ENCODE measurements at places on chromosomes 16 and 17.

DNA sequence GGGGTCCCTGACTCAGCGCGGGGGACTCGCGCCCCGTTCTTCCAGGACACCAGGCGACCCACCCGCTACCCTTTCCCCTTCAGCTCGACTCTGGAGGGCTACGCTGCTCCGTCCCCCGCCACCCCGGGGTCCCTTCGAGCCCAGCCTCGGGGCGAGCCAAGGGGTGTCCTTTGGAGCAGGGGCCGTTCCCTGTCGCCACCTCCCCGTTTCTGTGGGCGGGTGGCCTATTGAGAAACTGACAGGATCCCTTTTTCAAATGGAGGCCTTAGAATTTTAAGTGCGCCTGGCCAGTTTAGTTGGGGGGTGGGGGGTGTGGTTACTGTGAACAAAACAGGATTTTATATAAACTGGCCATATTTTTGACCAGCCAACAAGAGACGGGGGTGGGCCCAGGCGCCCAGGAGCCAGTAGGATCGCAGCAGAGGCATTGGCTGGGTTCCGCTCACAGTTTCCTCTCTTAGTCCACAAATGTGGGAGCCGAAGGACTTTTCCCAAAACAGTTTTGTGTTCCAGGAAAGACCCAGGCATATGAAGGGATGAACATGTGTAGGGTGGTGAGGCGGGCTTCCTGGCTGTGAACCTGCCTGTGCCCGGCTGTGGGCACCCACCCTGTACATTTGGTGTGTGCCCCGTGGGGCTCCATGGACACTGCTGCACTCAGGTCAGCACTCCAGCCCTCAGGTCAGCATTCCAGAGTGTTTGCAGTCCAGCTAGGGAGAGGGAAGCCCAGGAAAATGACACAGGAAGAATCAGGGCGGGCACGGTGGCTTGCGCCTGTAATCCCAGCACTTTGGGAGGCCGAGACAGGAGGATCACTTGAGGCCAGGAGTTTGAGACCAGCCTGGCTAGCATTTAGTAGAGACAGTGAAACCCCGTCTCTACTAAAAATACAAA lies 722 bp upstream of the TIMP2 start:
- no peak for DNase-seq

GRCh38 chr16:67967183-67967957 lies 1.1 kb downstream of the SLC12A4 start:
- no peak for DNase-seq

- no peak for DNase-seq
These were observed 24.2 kb downstream of the DNAH9 start for GRCh38 chr17:11622492-11622891.

DNA sequence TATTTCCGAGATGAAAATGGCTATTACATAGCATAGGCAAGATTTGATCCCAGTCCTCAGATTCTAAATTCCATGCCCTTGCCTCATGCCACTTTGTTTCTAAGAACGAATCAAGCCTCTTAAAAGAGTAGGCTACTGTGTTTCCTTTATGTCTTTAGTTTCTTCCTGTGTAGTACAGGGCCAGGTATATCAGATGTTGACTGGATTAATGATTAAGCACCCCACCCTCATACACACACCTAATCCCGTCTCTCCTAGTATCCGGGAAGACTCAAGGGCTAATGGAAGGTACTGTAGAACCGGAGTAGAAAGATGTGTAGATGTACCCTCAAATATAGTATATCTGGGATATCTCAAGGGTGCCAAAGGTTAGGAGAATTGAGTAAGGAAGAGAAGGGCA lies 6.7 kb downstream of the TOM1L1 start:
- no peak for DNase-seq

- no peak for DNase-seq
These were observed 1.0 kb upstream of the ENDOV start for GRCh38 chr17:80413771-80414507.

- no peak for DNase-seq
These were observed 17.4 kb upstream of the PHOSPHO1 start for GRCh38 chr17:49247944-49248343.

GRCh38 chr17:55451758-55452138 lies 30.1 kb upstream of the MMD start:
- no peak for DNase-seq

- DNase-seq, result no peak
These were observed 81.2 kb downstream of the CYB561 start for GRCh38 chr17:63364944-63365343.

DNA sequence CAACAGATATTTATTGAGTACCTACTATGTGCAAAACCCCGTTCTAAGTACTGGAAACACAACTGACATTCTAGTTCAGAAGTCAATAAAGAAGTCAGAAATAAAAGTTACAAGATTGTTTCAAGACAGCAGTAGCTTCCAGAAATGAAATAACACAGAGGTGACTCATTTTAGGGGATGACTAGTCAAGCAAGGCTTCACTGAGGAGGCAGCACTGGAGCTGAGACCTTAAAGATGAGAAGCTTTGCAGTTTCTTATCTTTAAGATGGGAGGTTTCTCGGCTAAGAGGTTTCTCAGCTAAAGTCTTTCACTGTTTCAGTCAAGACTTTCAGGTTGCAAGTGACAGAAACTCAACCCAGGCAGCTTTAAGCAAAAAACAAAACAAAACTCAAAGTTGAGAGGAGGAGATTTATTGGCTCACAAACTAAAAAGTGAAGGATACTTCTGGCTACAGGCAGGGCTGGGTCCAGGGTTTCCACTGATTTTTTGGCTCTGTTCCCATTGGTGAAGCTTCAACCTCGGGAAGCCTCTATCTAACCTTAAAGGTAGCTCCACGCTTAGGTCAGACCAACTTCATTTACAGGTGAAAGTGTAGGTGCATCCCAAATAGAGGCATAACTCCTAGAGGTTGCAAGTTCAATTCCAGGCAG lies 7.4 kb upstream of the MMP2 start:
- no peak for DNase-seq

DNA sequence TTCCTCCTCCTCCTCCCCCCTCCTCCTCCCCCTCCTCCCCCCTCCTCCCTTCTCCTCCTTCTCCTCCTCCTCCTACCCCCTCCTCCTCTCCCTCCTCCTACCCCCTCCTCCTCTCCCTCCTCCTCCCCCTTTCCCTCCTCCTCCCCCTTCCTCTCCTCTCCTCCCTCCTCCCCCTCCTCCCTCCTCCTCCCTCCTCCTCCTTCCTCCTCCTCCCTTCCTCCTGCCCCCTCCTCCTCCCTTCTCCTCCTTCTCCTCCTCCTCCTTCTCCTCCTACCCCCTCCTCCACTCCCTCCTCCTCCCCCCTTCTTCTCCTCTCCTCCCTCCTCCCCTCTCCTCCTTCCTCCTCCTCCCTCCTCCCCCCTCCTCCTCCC lies 6.6 kb upstream of the PDP2 start:
- DNase-seq, result no peak

DNA sequence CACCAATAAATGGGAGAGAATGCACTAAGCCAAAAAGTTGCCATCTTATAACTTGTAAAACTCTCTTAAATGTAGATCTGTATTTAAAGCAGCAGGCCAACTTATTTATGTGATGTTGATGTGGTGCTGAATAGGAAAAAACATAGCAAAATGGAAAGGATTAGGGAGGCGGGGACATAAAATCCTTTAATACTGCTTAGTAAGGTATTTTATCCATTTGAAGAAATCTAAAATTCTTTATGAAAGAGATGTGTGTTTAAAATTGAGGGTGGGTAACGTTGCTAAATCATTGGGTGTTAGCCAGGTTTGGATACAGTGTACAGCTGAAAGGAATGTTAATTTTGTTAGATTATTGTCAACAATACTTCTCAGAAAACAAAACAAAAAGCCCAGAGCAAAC lies 14.3 kb downstream of the SNTB2 start:
- no peak for DNase-seq

- DNase-seq, result no peak
These were observed 52.4 kb upstream of the MRPS23 start for GRCh38 chr17:57902117-57902799.

- no peak for DNase-seq
These were observed 269.7 kb downstream of the CA10 start for GRCh38 chr17:51888816-51889215.

GRCh38 chr16:4833584-4833983 lies 13.5 kb downstream of the GLYR1 start:
- DNase-seq, result no peak

DNA sequence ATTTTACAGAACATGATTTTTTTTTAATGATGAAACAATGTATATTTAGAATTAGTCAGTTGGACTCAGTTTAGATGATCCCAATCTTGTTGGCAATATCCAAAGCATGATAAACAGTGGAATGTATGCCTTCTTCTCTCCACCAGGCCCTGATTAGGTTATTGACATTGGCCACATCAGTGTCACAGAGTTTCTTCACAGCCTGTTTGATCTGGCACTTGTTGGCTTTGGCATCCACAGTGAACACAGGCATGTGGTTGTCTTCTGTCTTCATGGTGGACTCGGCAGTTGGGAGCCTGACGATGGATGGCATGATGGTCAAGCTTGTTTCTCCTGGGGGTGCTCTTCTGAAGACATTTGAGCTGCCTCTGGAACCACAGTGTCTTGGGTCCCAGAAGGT lies 317.5 kb downstream of the PMP22 start:
- DNase-seq, result no peak

- DNase-seq, result no peak
These were observed 21.2 kb downstream of the PITPNA start for GRCh38 chr17:1541367-1541904.

GRCh38 chr16:7946142-7946541 lies 613.5 kb downstream of the RBFOX1 start:
- DNase-seq, result no peak

Measured in CD8-positive, alpha-beta T cell (primary cell).